CD4-positive, alpha-beta memory T cell (primary cell): ENCODE measurements at places on chromosomes 1 and 21.

DNA sequence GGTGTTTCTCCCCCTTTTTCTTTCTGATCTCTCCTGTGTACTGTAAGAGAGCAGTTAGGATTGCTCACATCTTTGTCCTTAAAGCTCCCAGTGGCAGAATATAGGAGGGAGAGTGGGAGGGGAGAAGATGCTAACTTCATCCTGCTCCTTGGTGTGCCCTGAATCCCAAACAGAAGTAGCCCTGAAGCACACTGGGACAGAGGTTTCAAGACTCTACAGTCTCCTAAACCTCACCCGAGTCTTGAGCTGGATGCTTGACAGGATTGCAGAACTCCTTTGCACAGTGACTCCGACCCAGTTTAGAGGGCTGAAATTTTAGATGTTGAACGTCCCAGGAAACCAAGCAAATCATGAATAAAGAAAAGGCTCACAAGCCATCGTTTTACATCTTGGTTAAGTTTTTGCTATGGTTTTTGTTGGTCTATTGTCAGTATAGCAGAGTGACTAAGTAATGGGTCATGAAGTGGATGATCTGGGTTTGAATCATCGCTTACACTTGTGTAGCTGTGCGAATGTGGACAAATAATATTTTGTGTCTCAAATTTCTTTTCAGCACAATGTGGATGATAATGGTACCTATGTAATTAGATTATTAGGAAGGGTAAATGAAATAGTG lies 37.5 kb downstream of the XCL2 start:
- DNase-seq: no peak

- no peak for DNase-seq
These were observed 35.6 kb upstream of the RNPC3 start for GRCh38 chr1:103489935-103490334.

GRCh38 chr1:188489336-188490112 lies 1660.8 kb downstream of the PLA2G4A start:
- no peak for DNase-seq

GRCh38 chr1:2795926-2796325 lies 5.6 kb downstream of the TTC34 start:
- no peak for DNase-seq

DNA sequence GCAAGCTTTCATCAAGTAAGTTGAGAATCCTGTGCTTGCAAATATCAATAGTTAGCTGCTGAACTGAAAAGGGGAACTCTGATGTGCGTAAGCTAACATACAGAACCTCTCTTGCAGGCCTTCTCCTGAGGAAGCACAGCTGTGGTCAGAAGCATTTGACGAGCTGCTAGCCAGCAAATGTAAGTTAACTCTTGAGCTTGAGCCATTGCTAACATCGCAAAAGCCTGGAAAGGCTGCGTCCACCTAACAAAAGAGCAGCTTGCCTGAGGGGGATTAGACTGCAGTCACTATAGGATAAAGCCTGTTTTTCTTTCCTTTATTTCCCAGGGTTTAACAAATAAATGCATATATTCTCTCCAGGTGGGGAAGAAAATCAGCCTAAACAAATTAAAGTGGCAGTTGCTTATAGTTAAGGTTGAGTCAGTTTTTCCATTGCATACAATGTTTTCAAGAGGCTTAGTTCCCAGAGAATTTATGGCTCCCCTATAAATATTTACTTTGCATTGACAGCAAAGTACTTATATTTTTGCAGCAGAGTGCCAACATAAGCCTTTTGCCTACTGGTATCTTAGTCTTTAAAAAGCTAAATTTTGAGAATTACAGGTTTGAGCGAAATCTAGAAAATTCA lies 1.5 kb downstream of the RGS2 start:
- DNase-seq: no peak

GRCh38 chr1:8424539-8425116 lies 106.7 kb downstream of the SLC45A1 start:
- peak; percentile 66 for DNase-seq

GRCh38 chr1:5890346-5891106 lies 101.7 kb downstream of the NPHP4 start:
- no peak for DNase-seq

GRCh38 chr1:31041529-31041928 lies 24.0 kb downstream of the PUM1 start:
- no peak for DNase-seq

DNA sequence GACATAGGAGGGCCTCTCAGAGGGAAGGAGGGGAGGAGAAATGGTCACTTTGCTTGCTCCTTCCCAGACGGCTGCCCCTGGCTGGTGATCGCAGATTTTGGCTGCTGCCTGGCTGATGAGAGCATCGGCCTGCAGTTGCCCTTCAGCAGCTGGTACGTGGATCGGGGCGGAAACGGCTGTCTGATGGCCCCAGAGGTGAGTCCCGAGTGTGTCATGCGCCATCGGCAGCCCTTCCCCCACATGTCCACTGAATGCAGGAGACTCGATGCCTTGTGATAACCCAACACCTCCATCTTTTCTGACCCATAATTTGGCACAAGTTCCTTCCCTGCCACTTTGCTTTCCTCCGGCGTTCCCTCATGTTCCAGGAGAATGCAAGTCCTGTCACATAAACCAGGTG lies 12.7 kb downstream of the DDOST start:
- DNase-seq: no peak

- DNase-seq: no peak
These were observed 60.6 kb downstream of the MYOM3 start for GRCh38 chr1:24051206-24051945.

DNA sequence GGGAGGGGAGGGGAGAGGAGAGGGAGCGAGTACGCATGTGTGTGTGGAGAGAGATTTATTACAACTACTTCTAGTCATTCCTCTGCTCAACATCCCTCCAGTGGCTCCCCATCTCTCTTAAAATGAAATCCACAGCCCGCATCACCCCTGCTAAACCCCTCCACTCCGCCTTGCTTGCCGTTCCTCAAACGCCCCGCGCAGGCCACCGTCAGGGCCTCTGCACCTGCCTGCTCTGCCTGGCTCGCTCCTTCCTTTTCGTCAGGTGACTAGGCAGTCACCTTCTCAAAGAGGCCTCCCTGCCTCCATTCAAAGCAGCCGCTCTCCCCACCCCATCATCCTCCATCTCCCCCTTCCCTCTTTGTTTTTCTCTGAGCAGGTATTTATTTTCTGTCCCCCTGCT lies 29.9 kb downstream of the LRRC38 start:
- no peak for DNase-seq

GRCh38 chr1:8533124-8533523 lies 215.2 kb downstream of the SLC45A1 start:
- DNase-seq: no peak

DNA sequence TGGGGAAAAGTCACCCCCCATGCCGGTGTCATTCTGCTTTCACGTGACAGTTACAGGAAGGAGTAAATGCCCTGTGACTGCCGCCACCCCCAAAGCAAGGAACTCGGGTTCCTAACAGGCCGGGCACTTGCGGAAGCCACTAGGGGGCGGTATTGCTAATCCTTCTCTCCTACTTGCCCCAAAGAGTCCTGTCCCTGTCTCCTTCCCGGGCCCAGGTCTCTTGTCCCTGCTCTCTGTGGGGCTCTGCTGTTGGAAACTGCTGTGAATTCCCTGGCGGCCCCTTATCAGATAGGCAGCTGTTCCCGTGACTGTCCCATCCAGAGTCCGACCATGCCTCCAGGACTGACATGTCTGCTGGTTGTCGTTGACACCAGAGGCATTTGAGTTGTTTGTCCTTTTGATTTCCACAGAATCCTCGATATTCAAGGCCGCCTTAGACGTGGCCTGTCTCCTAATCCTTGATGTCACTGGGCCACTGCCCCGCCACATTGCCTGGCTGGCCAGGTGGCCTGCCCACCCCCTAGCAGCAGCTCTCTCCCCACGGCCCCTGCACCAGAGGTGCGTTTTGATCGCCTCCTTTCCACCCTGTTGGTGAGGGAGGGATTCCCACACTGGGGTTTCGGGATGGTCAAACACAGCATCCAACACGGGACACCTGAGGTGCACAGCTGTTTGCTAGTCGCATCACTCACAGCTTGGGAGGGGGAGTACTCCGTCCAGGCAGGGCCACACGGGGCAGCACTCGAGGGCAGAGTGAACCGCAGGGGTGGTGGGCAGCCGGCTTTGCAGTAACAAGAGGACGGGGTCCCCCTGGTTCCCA lies 37.3 kb downstream of the CHAF1B start:
- DNase-seq: no peak

GRCh38 chr1:243313635-243314536 lies 58.0 kb downstream of the SDCCAG8 start:
- no peak for DNase-seq

DNA sequence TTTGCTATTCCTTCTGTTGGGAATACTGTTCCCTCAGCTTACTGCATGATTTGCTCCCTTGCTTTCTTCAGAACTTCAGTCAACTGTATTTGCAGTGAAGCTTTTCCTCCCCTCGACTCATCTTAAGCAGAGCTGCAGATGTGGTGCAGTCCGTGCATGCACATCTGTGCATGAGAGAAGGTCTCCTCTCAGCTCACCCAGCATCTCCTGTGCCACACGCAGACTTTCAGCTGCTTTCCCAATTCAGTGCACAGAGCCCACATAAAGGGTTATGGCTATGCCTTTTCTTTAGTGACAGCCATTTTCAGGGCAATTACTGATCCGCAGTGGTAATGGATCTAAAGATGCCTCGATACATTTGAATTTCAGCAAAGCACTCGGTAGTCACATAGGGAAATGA lies 13.5 kb upstream of the NTPCR start:
- DNase-seq: no peak

DNA sequence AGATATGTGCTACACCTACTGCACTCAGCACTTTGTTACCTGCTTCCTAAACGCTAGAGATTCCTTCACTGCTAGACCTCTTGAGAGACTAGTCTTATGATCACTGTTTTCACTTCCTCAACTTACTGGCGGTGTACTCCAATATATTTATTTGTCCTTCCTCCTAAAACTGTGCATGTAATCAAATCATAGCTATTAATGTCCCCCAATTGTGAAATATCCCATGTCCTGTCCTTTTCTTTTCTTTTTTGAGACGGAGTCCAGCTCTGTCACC lies 3.4 kb downstream of the SOAT1 start:
- DNase-seq: no peak

- DNase-seq: no peak
These were observed 15.4 kb upstream of the MEX3A start for GRCh38 chr1:156097499-156098178.

- no peak for DNase-seq
These were observed 21.4 kb downstream of the PRRC2C start for GRCh38 chr1:171506525-171507304.

DNA sequence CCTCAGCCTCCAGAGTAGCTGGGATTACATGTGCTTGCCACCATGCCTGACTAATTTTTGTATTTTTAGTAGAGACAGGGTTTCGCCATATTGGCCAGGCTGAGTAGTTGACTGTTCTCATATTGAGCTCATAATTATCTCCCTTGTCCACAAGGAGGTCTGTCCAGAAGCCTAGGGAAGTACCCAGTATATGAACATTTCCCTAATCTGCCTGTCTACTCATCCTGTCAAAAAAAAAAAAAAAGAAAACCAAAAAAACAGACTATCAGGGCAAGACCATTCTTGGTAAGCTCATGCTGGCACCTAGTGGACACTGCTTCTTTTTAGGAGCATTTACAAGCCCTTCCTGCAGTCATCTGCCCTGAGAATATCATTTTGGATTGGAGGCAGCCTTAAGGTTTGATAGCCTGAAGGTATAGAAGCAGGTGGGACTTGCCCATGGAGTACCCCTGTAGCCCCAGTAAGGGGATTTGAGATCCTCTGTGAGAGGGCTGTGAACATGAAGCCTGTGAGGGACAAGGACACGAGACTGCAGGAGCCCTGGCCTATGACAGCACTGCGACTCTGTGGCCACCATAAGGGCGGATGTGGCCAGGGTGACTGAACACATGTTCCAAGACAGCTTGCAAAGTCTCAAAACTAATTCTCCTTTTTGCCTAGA lies 10.8 kb upstream of the DUSP12 start:
- peak; percentile 49 for DNase-seq

- DNase-seq: no peak
These were observed 812.3 kb downstream of the PLA2G4A start for GRCh38 chr1:187641015-187641414.

DNA sequence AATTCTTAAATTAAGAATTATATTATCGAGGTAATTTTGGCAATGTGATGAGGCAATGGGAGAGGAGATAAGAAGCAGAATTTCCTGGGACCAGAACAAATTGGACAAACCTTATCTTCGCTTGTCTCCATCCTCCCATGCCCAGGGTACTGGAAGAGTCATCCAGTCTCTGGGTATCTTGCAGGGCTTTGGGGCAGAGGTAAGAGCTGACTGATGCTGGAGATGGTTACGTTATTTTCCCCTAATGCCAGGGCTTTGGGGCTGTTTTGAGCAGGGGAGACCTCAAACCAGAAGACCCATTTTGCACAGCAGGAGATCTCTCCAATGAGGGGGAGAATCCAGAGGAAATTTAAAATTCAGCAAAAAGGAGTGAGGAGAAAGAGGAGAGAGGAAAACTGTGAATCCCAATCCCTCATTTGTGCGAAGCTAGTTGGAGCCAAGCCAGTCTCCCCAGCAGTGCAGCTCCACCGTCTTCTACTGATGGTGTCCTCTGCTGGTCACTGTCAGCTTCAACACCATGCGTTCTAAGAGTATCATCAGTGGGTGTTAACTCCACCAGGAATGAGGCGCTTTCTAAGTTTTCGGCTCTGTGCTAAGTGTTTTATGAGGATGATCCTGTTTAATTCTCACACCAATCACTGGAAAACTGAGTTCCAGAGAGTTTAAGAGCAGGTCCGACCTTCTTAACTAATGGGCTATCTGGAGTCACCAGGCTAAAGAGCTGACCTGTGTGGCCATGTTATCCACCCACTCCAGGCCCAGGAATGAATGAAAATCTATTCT lies 86.8 kb upstream of the CD34 start:
- DNase-seq: no peak

- no peak for DNase-seq
These were observed 43.0 kb upstream of the CRNN start for GRCh38 chr1:152457071-152457470.

GRCh38 chr1:235887676-235888075 lies 21.0 kb upstream of the LYST start:
- no peak for DNase-seq

DNA sequence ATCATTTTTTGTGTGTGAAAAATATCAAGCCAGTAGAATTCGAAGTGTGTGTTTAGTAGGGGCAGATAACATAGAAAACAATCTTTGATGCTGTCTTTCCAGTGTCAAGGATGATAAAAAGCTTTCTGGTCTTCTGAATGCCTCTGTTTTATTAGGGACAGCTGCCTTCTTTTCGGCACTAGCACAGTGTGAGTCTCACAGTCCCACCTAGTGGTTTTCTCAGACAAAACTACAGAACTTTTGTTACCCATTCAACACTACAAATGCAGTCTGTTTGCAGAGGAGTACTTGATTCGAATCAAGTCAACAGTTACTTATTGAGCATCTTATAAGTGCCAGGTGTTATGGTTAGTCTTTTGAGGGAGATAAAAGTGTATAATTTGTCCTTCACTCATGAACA lies 30.6 kb upstream of the MCOLN3 start:
- DNase-seq: no peak

DNA sequence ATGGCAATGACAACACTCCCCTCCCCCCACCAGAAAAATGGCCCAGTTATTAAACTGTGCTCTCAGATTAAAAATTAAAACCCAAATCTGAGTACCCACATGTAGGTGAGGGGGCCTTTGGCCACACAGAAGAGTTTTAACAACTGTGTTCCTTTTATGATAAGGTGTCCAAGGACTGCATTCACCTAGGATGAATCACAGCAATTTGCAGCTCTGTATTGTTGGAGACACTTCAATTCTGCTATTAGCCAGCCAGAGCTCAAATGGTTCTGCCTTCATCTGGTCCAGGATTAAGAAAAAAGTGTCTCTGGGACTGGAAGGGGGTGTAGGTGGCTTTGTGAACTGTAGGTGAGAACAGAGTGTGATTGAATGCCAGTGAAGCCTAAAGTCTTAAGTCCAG lies 43.3 kb upstream of the DIRAS3 start:
- no peak for DNase-seq
